Activated T-helper 9 cell treated with anti-CD3 and anti-CD28 coated beads, Interleukin-2, amount 50 U/mL, for 16 hours (primary cell): ENCODE measurements at places on chromosomes 6 and 20.

GRCh38 chr6:25027221-25027916, 91.6 kb upstream of the RIPOR2 start:
- DNase-seq: peak; percentile 74

GRCh38 chr6:21188505-21189223, 404.9 kb upstream of the SOX4 start:
- no peak for DNase-seq

GRCh38 chr6:132400883-132401617, at the start of gene MOXD1:
Gene MOXD1, minus strand, starts transcription at chr6:132401475. Its CDS starts 49 bp downstream, at chr6:132401426.
- DNase-seq: no peak

GRCh38 chr6:10417681-10418104, 2.8 kb upstream of the TFAP2A start:
- no peak for DNase-seq

DNA sequence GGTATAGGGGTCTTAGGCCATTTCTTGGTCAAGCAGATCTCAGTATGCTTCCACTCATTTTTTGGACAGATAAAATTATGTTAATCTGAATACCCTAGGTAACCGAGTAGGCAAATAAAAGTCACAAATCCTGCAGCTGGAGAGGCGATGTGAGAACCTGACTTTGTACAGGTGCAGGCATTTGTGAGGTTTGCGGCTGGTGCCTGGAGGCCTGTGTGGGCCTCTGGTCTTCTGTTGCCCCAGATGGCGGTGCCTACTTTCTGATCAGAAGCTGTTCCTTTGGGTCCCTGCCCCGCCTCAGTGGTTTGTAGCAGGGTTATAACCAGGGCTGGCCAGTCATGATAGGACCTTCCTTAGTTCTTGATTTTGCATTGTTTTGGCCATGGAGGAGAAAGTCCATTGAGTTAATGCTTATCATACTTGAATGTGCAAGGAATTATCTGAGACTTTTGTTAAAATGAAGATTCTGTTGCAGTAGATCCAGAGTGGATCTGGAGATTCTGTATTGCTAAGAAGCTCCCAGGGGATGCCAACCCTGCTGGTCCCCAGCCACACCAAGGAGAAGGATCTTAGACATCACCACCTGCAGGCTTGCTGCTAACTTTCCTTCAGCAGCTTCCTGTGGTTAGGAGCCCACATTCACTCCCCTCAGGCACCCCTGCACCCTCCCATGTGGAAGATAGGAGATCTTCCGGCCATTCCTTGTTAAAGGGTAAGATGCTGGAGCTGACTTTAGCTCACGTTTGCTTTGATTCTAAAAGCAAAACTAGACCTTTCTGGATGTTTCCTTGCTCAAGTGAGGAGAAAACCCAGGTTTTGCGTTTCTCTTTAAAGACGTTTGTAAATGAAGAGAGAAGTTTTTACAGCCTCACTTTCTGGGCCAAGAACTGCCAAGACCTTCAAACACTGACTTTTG, 50.7 kb downstream of the LRRC1 start:
- no peak for DNase-seq

DNA sequence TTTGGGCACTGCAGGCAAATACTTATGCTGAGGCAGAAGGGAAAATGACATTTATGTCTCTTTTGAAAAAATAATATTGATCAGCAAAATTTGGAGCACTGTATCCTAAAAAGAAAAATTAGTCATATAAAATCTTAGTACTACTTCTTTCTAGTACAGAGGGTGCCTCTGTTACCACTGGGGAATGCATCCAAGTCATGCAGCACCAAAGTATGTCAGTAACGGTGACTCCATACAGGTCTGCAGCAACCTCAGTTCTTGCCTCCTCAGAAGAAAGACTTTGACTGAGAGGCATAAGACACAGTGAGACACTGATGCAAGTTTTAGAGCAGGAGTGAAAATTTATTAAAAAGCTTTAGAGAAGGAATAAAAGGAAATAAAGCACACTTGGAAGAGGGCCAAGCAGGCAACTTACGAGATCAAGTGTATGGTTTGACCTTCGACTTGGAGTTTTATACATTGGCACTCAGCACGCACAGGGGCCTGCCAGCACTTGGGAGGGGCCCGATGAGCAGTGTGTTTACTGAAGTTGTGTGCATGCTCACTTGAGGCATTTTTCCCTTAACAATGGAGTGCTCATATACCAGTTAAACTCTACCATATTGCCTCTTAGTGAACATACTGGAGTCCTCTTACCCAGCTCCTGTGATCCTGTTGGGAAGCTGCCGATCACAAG, 1244.8 kb downstream of the EPHA7 start:
- DNase-seq: no peak

- peak; percentile 84 for DNase-seq
Observed at GRCh38 chr6:35731414-35731735, 5.5 kb upstream of the ARMC12 start.

GRCh38 chr20:8587251-8587650, 455.2 kb downstream of the PLCB1 start:
- DNase-seq: no peak

DNA sequence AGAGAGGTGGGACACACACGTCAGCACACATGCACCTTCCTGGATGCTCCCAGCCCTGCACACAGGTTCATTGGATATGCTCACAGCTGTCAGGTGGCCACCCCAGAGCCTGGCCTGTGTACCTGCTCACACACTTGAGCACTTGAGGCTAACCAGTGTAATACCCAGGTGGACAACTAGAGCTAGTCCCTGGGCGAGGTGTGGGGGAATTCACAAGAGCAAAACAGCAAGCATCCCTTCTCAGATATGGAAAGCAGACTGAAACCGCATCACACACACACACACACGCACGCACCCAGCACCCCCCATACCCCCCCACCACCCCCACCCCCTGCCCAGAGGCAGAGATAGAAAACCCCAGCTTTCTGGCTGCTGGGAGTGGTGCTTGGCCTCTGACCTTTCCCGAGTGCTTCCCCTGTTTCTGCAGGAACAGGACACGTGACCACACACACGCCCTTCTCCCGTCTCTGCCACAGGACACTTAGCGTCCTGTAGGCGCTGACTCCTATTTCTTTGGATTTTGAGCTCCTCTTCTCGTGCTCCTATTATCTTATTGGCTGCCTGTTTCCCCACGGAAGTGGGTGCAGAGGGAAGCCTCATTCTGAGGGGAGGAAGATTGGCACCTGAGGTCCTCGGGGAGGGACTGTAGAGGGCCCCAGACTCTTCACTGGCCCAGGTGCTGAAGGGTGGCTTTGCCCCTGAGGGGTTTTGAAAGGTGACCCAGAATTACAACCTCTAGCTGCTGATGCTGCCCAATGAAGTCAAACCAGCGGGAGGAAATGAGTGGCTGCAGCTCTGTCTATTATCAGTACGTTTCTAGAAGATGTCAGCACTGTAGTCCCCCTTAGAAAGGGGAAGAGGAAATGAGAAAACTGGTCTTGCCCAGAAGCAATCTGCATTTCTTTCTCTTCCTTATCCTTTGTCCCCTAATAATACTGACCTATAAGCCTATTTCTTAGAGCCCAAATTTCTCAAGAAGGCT, 65.8 kb downstream of the SYTL3 start:
- no peak for DNase-seq

GRCh38 chr6:118659513-118660217, 8.3 kb upstream of the CEP85L start:
- DNase-seq: no peak

- DNase-seq: no peak
Observed at GRCh38 chr20:36820928-36821327, 47.4 kb upstream of the DSN1 start.

GRCh38 chr20:43987531-43987930, 72.9 kb downstream of the TOX2 start:
- no peak for DNase-seq

DNA sequence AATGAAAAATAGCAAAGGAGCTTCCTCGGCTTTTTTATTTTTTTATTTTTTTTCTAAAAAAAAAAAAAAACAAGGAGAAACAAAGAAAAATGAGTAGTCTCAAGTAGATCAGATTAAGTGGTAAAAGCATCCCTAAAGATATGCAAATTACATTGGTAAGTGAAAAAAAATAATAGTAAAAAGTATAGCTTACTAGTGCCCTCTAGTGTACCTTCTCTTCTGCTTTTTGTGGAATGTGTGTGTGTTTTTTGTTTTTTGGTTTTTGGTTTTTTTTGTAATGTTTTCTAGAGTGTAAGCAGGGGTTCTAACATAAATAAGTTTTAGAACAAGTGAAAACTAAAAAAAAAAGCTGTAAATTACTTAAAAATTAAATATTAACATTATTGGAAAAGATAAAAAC, 1062.0 kb downstream of the HACE1 start:
- DNase-seq: no peak

- no peak for DNase-seq
Observed at GRCh38 chr6:45920819-45921511, 94.7 kb downstream of the CLIC5 start.

GRCh38 chr6:15313367-15313766, 67.5 kb downstream of the JARID2 start:
- DNase-seq: no peak
